Tibial nerve (tissue), 4 donors: ENCODE measurements at places on chromosomes 12 and 14.

DNA sequence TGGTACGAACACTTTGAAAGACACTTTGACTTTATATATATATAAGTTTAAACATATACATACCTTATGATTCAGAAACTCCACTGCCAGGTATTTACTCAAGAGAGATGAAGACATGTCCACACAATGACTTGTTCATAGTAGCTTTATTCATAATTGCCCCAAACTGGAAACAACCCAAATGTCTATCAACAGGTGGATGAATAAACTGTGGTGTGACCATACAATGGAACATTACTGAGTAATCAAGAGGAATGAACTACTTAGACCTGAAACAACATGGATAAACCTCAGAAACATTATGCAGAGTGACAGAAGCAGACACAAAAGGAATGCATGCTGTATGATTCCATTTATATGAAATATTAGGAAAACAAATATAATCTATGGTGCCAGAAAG, 71.1 kb downstream of the PPP1R36 start:
- no peak for DNase-seq

- no peak for DNase-seq
Observed at GRCh38 chr12:12039897-12040296, 30.8 kb upstream of the BCL2L14 start.

DNA sequence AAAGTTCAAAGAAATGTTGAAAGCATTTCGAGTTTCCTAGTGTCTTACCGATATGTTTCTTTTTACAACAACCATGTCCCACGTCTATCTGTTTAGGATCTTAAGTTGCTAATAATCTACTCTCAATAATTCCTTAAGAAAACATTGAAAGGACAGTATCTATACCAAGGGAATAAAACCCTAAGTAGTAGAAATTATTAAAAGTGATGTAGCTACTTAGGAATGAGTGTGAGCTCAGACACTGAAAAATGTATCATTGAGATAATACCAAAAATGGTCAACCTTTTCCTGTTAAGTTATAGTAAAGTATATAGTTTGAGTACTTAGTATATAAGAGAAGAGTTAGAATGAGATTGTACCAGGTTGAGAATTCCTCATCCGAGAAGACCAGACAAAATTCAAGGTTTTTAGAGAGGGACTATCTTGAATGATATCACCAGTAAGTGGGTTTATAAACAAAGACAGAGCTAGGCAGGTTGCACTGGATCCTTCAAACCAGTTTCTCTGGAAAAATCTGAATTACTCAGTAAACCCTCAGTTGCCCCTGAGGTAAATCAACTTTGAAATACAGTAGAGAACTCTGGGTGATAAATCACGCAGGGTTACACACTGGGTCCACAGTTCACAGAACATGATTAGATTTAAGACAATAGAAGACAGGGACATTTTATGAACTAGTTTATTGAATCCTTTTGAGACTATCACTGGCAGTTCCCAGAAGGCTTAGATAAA, 96.8 kb downstream of the ERGIC2 start:
- no peak for DNase-seq

GRCh38 chr14:103488071-103488470, 34.6 kb downstream of the CKB start:
- no peak for DNase-seq

DNA sequence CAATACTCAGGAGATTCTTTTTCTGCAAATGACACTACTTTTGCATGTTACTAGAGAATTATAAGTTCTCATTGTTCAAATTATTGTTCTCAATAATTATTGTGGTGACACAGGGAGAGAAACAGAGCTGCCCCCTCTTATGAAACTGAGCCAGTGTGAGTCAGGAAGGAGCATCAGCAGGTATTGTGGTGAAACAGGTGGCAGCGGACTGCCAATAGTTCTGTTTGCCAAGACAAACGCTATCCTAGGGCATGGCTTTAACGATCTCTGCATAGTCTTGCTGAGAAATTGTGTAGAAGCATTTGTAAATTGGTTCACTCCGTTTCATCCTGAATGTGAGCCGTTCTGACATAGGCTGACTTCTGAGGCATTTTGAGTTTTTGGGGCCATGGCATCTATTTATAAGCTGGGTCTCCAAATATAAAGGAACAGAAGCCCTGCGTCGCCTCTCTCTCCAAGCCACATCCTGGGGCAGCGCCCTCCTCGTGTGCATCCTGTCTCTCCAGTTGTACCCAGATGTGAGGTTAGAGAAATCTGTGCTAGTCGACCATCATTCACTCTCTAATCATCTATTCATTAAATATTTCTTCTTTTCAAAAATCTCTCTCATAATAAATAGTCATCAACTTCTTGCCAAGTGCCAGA, 15.8 kb upstream of the PPP4R4 start:
- DNase-seq: no peak

- DNase-seq: no peak
Observed at GRCh38 chr14:34640826-34641225, 10.9 kb upstream of the SNX6 start.

DNA sequence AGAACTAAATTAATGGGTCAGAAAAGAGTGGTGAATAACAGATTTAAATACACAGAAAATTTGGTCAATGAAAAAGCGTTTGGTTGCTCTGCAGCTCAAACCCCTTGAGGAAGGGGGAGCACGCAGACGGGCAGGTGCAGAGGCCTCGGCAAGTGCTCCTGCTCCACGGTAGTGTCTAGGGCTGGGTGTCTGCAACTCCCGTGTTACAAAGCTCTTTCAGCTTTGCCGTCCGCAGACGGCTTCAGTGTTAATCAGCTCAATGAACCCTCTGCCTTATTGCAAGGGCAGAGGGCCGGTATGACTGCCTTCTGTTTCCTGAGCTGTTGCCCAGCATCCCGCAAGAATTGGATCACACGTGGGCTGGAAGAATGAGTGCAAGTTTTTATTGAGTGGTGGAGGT, 125.7 kb upstream of the TRHDE start:
- no peak for DNase-seq

- no peak for DNase-seq
Observed at GRCh38 chr12:6775185-6776174, 3.2 kb downstream of the LAG3 start.

DNA sequence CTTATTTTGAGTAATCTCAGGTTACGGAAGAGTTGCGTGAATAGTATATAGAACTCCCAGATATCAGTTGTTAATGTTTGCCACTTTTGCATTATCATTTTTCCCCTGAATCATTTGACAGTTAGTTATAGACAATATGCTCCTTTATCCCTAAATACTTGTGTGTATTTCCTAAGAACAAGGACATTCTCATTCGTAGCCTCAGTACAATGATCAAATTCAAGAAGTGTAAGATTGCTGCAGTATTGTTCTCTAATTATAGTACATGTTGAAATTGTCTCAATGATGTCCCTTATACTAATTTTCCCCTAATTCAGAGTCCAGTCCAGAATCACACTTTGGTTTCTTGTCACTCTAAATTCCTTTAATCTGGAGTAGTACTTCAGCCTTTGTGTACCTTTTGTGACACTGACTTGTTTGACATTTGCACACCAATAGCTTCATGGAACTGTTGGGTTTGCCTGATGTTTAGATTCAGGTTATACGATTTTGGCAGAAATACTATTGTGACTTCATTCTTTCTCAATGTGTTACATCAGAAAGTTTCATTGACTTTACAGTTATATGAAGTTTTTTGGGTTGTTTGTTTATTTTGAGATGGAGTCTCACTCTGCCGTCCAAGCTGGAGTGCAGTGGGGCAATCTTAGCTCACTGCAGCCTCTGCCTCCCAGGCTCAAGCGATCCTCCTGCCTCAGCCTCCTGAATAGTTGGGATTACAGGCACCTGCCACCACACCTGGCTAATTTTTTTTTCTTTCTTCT, 13.1 kb downstream of the DYNC1H1 start:
- DNase-seq: no peak

DNA sequence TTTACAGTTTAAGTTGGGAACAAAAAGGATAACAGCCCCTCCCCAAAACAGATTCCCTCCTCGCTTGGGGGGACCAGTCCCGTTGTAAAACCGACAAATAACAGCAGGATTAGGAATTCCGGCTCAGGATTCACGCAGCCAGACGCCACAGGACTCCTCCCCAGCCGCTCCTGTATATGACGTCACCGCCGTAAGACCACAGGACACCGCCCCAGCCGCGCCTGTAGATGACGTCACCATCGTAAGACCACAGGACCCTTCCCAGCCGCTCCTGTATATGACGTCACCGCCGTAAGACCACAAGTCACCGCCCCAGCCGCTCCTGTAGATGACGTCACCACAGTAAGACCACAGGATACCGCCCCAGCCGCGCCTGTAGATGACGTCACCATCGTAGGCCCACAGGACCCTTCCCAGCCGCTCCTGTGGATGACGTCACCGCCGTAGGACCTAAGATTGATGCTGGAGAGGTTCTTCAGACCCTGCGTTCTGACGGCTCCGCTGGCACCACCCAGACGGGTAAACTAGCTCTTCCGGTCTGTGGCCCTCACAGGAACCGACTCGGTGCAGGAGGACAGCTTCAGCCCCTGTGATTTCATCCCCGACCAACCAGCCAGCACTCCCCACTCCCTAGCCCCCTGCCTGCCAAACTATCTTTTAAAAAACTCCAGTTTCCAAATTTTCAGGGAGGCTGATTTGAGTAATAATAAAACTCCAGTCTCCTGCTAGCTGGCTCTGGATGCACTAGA, 43.9 kb upstream of the FBRSL1 start:
- DNase-seq: no peak

GRCh38 chr14:21087294-21088091, 11.0 kb downstream of the ZNF219 start:
- no peak for DNase-seq

GRCh38 chr12:119843100-119843499, 34.0 kb downstream of the CIT start:
- no peak for DNase-seq

- DNase-seq: no peak
Observed at GRCh38 chr14:33589334-33589733, 361.5 kb downstream of the EGLN3 start.

- no peak for DNase-seq
Observed at GRCh38 chr12:67173258-67173657, 95.9 kb upstream of the CAND1 start.

DNA sequence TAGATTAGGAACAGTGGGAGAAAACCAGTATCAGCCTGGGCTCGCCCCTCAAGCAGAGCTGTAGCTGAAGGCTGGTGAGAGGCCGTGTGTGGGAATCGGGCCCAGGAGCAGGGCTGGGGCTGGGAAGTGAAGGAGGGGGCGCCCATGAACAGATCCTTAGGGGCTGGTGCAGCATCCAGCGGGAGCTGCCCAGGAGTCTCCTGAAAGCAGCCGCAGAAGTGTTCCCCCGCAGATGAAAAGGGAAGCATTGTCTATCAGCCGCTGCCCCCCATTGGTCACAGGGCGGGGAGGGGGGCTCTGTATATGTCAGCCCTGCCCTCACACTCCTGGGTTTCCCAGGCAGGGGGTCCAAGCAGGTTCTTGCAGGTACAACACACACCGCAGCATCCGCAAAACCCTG, 15.6 kb upstream of the RFLNA start:
- no peak for DNase-seq

DNA sequence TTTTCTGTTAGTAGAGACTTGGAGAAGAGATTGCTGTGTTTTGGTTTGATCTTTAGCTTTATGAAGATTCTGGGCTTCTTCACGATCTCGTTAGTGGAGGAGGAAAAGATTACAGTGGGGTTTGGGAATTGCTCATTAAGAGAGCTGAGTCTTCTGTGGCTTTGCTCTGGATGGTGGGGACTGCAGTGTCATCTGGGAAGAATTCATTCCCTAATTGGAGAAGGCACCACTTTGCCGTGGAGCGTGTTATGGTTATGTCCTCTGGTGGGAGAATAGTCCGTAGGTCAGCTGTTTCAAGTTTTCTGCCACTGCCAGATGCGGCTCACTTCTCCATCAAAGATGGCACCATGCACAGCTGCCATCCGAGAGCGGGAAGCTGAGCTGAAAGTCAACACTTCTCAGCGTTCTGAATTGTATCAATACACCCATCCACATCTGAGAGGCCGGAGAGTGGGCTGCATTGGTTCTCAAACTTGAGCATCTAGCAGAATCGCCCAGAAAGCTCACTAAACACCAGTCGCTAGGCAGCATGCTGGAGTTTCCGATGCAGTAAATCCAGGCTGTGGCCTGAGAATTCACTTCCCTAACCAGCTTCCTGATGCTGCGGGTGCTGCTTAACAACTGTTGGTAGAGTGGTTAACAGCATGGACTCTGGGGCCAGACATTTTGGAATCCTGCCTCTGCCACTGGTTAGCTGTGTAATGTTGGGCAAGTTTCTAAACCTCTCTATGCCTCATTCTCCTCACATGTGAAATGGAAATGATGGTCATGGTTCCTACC, 117.8 kb downstream of the PLXNC1 start:
- DNase-seq: no peak

DNA sequence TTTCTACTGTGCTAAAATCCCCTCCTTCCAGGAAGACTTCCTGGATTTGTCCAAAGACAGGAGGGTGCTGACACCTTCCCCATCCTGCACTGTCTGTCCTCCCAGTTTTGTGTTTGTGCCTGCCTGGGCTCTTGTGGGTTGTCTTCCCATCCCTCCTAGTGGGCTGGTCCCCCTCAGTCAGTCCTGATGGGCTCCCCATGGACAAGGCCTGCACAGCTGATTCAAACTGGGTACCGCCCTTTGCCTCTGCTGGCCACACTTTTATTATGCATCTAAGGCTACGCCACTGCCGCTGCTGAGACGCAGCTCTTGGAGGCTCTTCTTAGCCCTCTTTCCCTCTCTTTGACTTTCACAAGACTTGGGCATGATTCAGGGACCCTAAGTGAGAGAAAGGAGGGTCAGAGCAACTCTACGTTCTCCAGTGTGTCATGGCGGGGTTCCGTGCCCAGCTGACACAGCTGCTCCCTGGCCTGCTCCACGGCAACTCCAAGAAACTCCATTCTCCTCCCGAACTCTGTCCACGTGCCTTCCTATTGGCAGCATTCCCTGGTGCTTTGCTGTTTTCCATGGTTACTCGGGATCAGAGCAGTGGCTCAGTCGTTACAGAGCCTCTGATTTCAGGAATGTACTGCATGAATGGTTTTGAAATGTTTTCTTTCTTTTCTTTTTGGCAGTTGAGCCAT, 3.8 kb upstream of the KRT85 start:
- peak; percentile 59 for DNase-seq

DNA sequence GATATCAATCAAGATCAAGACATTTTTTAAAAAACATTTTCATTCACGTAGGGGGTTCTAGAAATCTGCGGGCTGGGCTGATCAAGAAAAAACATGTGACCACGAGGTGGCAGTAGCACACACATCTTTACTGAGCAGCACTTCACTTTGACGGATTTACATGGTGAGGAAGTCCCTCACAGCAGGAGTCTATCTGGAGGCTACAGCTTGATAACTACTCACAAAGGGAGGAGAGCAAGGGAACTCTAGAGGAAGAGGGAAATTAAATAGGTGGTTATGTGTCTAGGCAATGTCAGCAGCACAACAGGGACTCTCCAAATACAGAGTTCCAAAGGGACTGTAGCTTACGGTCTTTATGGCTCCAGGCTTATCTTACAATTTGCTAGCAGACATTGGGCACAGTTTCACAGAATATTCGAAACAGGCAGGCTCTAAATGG, 248.1 kb downstream of the DPY19L2 start:
- no peak for DNase-seq

- DNase-seq: no peak
Observed at GRCh38 chr12:104064842-104065427, 604 bp downstream of the HCFC2 start.

GRCh38 chr12:75848431-75848925, 183.1 kb downstream of the PHLDA1 start:
- DNase-seq: no peak
